ENCODE measurements at places on chromosomes 13 and 19.

- DNase-seq = no peak
Measured at GRCh38 chr13:78589206-78589605, 14.1 kb downstream of the POU4F1 start.

- no peak for DNase-seq
Measured at GRCh38 chr19:15048885-15049541, at the start of gene CASP14. Gene CASP14, plus strand, starts transcription at chr19:15049480. Its CDS starts 2,772 bp downstream, at chr19:15052252.

DNA sequence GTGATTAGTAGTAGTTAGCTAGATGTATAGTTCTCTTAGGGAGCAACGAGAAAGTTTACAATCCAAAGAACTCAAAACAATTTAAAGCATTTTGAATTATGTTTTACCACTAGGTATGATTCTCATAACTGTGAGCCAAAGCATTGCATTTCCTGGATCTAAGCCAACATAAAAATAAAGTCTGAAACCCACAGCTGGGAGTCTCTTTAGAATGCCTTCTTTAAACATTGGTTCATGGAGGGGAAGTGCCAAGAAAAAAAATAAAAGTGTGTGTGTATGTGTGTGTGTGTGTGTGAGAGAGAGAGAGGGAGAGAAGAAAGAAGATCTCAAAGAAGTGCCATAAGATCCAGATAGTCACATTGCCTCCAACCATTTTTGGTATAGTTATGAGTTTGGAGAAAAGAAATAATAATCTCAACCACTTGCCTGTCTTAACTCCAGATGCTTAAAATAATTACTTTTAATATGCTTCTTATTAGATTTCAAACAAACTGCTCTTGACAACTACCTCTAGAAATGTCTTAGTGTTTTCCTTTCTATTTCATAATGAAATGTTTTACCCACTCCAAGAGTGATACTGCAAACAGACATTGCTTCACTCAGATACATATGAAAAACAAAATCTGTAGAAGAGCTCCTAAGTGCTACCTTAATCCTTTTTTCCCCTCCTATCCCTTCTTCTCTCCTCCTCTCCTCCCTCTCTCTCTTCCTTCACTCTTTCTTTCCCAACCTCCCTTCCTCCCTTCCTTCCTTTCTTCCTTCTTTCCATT is 554.1 kb downstream of the KCTD12 start:
- no peak for DNase-seq

GRCh38 chr13:27263438-27263837 is 7.2 kb upstream of the RASL11A start:
- DNase-seq = no peak

DNA sequence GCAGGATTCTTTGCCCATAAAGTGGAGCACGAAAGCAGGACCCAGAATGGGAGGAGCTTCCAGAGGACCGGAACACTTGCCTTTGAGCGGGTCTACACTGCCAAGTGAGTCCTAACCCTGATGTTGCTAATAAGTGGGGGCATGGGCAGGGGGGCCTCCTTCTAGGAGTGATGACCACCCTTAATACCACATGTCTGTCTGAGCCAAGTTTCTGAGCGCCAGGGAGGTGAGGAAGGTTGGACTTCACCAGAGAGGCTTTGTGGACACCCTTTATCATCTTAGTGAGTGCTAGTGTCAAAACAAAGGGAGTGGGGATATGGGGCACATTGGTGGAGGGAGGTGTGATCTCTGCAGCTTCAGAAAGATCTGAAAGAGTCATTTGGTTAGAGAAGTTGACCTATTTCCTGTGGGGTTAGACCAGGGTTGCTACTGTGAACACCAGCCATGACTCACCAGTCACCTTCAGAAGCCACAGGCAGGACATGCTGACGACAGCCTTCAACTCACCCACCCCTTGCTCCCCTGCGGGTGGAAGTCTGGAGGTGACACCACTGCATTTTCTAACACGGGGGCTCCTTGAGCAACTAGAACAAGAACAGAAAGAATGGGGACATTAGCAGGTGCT is 8.8 kb downstream of the ALOX5AP start:
- DNase-seq = peak; percentile 47

DNA sequence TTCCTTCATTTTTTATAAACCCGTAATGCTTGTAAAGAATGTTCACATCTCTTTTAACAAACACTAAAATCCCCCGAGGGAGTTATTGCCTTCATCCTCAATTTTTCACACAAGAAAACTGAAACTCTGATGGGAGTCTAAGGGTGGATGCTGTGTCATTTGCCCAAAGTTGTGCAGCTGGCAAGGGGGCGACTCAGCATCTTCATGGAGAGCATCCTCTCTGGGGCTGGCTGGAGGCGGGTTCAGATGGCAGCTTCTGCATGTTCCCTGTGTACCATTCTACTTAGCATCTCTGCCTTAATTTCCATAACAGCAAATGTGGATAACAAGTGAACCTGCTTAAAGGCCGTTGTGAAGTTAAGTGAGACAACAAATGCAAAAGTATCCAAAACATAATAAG is 256.4 kb downstream of the IRS2 start:
- DNase-seq = no peak

DNA sequence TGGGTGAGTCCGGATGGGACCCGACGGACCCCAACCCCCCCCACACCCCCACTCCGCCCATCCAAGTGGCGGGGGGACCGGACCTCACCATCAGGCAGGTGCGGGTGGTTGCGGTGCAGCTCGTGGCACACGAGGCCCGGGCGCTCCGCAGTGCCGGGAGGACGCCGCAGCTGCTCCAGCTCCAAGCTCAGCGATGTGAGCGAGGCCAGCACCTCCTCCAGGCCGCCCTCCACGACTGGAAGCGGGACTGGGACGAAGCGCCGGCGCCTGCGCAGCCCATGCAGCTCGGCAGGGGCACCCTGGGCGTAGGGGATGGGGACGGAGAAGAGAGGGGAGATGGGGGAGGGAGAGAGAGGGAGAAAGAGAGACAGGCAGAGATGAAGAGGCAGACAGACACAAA is 30.1 kb upstream of the OLFM2 start:
- DNase-seq = no peak

DNA sequence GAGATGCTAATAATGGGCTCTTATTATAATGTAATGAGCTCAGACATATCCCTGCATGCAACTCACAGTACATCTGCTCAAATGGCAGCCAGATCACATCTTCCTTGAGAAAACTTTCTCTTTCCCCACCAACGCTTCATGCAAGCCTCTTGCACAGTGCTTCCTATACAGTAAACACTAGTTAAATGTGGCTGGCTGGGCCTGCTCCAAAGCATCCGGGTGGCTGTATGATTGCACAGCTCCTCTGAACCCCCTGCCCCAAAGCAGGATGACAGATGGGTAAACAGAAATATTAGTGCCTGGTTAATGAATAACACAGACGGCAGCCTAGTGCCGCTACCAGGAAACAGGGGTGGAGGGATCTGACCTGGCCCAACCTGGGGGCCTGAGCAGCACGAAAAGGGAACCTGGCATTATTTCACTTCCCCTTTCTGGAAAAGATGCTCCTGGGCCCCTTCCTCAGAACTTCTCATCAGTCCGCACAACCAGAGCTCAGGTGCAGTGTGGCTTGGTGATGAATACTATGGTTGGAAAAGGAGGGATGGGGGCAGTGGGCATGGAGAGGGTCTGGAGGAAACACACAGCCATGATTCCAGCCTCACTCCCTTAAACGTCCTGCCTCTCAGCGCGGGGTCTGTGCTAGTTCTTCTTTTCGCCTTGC is 10.8 kb downstream of the FFAR2 start:
- peak; percentile 78 for DNase-seq

DNA sequence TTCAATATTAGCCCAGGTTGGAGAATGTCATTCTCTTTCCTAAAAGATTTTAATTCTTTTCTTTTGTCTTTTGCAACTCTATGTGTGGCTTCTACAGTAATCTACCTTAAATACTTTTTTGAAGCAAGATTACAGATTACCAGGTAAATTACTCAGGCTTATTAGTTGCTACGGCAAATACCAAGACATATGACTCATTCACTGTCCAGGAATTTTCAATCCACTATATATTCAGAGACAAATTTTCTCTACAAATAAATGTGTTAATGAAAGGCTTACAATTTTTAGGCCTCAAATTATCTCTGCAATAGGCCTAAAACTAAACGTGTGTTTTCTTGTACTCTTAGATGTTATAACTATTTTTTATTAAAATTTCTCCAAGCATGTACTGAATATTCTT is 631.3 kb downstream of the DIAPH3 start:
- DNase-seq = no peak

DNA sequence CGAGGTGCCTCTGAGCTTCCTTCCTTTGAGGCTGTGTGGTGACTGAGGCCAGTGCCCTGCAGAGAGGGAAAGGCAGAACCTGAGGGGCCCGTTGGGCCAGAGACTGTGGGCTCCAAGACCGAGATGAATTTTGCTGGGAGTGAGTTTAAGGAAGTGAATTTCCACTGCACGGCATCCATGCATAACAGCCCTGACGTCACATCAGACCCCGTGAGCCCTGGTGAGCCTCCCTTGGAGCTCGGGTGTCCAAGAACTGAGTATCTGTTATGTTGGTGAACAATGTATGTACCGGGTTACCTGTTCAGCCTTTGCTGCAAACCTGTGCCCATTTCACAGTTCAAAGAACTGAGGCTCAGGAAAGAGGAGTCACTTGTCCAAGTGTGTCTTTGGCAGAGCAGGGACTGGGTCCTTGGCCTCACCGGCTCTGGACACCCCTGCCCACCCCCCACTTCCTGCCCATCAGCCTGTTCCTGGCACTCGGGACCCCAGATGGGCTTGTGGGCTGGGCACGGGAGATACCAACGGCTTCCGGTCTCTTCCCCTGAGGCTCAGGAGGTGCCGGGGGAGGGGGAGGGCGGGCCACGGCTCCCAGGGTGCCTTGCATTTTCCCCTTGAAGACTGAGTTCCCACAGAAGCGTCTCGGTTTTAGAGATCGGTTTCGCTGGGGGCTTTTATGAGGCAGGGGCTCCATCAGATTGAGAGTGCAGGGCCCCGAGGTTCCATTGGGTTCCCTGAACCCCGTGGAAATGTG is 33.7 kb downstream of the NFILZ start:
- peak; percentile 64 for DNase-seq

GRCh38 chr19:55134736-55135135 is 14.3 kb downstream of the TNNT1 start:
- no peak for DNase-seq

DNA sequence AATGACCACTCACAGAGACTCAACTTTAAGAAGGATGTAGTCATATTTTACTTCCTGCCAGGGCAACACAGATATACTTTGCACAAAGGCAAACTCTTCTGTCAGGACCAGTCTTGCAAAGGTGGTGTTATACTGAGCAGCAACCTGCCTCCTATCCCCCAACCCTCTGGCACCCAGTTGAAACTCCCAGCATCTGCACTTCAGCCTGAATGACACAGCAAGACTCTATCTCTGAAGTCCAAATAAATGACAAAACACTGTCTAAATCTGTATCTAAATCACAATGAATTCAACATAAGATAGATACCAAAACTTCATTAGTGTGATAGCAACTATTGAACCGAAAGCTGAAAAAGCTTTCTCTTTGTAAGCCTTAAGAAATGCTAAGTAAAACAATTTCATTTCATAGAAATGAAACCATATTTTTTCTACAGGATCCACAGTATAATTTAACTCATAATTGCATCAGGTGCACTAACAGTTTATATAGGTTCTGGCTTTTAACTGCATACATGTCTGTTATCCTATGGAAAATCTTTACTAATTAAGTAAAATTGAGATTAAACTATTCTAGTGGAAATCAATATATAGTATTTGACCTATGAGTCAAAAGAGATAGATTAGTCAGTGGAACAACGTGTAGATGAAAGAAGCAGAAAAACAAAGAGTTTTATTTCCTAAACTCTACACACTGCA is 163.7 kb downstream of the TBC1D4 start:
- no peak for DNase-seq

GRCh38 chr19:48543121-48543710 is 8.8 kb upstream of the SULT2B1 start:
- no peak for DNase-seq

DNA sequence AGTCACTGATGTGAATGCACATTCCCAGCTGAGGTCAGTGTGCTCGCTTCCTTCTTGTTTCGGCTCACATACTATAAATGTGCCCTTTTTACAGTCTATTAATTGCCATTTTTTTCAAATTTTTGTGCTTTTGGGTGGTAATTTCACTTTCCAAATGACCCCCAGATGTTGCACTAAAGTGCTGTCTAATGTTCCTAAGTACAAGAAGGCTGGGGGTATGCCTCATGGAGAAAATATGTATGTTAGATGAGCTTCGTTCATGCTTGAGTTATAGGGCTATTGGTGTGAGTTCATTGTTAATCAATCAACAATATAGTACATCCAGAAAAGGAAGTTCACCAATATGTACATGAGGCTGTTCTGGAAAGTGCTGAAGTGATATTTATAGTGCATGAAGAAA is 84.7 kb downstream of the KL start:
- no peak for DNase-seq

DNA sequence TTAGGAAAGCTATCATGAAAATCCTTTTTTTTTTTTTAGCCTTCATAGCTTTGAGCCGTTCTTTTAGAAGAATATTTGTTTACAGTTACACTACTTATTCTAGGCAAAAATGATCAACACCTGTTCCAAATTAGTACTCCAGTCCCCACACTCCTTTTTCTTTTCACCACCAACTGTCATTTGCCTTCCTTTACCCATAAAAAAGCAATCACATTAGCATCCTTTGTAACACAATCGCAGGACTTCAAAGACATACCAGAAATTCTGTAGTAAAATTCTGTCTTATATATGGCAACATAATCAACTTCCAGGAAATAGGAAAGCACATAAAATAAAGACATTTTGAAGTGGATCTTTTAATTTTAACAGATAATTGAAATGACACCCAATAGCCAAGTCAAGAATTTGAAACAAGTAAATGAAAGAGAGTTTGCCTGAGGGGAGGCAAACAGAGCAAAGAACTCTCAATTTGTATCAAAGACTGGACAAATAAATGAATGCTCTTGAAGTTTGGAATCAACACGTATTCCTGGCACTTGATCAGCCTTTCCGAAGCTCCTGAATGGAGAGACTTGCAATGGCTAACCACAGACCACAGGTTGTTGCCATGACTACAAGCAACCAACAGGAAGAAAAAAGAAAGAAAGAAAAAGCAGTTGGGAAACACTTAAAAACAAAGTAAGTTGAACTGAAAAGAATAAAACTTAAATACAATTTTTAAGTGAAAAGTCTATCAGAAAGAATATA is 206.8 kb downstream of the PCDH9 start:
- no peak for DNase-seq

GRCh38 chr19:13430790-13431582 is 75.3 kb downstream of the CACNA1A start:
- DNase-seq = peak; percentile 23

- DNase-seq = no peak
Measured at GRCh38 chr19:55270172-55270942, 9.6 kb downstream of the HSPBP1 start.

Data from germinal center (tissue), 1 donor.